ENCODE measurements at places on chromosomes 5 and 9. TPM values are rescaled to one million over a fixed set of nuclear protein-coding genes. Genes with fewer than 3 reads are reported as not detected.

DNA sequence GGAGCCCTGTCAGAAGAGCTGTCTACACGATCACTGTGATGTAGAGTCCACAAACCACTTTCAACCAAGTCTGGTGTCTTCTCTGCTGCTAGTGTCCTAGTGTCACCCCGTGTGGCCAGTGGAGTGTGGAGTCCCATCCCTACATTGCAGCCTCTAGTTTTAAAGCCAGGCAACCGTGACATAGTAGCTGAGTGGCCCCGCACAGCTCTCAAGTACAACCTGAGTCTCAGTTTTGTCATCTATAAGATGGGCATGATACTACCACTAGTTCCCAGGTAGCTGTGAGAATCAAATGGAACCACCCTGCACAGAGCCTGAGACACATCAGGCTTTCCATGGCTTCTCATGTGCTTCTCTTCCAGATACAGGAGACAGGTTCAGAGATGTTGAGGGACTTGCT, 43.2 kb upstream of the AKNA start:
- H3K27me3 ChIP-seq, result no peaks in the 10 kb centered on the region
- peak overlapping the region; percentile 59 for H3K27ac ChIP-seq
- H3K36me3 ChIP-seq, result no peaks in the 10 kb centered on the region
- DNase-seq, result no peak

- H3K27ac ChIP-seq, result no peak overlapping the region
- no peak overlapping the region for H3K4me3 ChIP-seq
- H3K27me3 ChIP-seq, result peaks cover 1% of the 10 kb centered on the region
- no peaks in the 10 kb centered on the region for H3K36me3 ChIP-seq
- no peaks in the 10 kb centered on the region for H3K4me1 ChIP-seq
- DNase-seq, result no peak
Observed at GRCh38 chr9:109369285-109369684, 48.4 kb upstream of the EPB41L4B start.

Gene SLC34A3
- not detected for total RNA-seq

DNA sequence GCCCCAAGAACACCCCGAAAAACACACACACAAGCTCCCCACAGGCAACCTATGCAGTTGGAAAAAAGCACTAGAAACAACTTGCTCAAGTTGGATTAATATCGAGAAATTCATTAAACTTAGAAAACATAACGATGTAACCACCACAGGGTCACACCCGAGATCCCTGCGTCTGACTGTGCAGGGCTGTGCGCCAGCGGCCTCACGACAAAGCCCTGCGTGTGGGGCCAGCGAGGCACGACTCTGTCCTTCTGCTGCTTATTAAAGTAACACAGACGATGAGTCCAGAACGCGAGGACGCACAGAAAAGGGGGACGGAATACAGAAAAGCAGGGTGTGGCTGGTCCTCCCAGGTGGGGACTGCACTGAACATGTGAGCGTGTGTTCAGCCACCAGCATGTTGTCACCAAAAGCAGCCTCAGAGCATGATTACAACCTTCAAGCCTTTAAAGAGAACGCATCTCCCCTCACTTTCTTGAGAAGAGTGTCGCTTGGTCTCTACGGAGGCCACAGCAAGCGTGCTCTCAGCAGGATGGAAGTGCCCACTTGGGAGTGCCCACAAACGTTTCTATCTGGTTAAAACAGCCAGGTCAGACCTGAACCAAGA, 14.4 kb downstream of the SLC12A7 start:
- no peak for DNase-seq
- H3K27ac ChIP-seq, result peak overlapping the region; percentile 84
- no peaks in the 10 kb centered on the region for H3K27me3 ChIP-seq
- no peaks in the 10 kb centered on the region for H3K36me3 ChIP-seq

DNA sequence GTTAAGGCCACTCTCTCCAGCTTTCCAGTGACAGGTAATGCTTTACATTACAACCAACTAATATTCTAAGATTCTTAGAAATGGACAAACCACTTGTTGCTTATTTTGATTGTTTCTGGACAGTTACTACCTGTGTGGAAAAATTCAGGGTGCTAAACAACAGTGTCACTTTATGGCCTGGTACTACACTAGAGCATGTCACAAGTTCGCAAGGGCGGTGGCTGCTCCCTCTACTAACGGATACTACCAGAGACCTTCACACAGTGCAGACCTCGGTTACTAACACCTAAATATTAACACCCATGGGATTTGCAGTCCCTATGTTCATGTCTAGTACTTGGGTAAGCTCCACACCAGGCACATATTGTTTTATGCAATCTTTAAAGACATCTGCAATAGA, 13.4 kb downstream of the HMGXB3 start:
- H3K27me3 ChIP-seq, result no peaks in the 10 kb centered on the region
- H3K36me3 ChIP-seq, result peaks cover 54% of the 10 kb centered on the region
- H3K4me1 ChIP-seq, result peaks cover 3% of the 10 kb centered on the region
- H3K27ac ChIP-seq, result no peak overlapping the region
- no peak overlapping the region for H3K4me3 ChIP-seq

- no peak overlapping the region for H3K27ac ChIP-seq
- no peak overlapping the region for H3K4me3 ChIP-seq
- no peaks in the 10 kb centered on the region for H3K36me3 ChIP-seq
- no peaks in the 10 kb centered on the region for H3K27me3 ChIP-seq
- DNase-seq, result no peak
- H3K4me1 ChIP-seq, result no peaks in the 10 kb centered on the region
Observed at GRCh38 chr9:87515006-87515405, 17.3 kb downstream of the DAPK1 start.

Gene NR5A1
- not detected for total RNA-seq

GRCh38 chr5:53403758-53404157, 76.7 kb upstream of the FST start:
- no peak overlapping the region for H3K4me3 ChIP-seq
- no peak overlapping the region for H3K27ac ChIP-seq
- H3K4me1 ChIP-seq, result no peaks in the 10 kb centered on the region
- no peaks in the 10 kb centered on the region for H3K27me3 ChIP-seq

Gene GPX3
- total RNA-seq, result not detected

DNA sequence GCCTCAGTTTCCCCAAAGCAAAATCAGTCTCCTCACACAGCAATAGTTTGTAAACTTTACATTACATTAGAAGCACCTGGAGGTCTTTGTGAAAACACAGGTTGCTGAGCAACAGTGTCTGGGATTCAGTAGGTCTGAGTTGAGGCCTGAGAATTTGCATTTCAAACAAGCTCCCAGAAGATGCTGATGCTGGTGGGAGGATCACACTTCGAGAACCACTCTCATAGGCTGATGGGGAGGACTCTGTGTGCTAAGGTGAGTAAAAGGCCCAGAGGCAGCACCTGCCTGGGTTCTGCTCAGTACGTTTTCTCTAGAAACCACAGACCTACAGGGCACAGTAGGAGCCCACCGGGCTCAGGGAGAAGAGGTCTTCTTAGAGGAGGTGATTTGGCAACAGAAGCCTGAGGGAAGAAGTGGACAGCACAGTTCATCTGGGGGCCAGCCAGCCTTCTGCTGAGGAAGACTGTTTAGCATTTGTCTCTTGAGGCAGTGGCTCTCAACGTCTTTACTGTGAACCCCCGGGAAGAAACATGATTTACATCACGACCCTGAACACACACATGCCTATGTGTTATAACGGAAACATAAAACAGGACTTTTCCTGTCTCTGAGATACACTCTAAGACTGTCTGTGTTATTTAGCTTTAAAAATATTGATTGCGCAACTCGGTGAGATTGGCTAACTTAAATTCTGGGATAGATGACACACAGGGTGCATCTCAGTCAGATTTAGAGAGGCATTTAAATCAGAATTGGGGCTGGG, 24.8 kb upstream of the DENND1A start:
- no peaks in the 10 kb centered on the region for H3K36me3 ChIP-seq
- no peak overlapping the region for H3K27ac ChIP-seq
- DNase-seq, result no peak
- H3K4me3 ChIP-seq, result no peak overlapping the region
- no peaks in the 10 kb centered on the region for H3K4me1 ChIP-seq
- peaks cover 5% of the 10 kb centered on the region for H3K27me3 ChIP-seq

All from naive thymus-derived CD8-positive, alpha-beta T cell (primary cell).